ENCODE measurements at places on chromosomes 1 and 21.

- DNase-seq: no peak
Observed at GRCh38 chr21:33080376-33080775, 10.4 kb downstream of the OLIG1 start.

DNA sequence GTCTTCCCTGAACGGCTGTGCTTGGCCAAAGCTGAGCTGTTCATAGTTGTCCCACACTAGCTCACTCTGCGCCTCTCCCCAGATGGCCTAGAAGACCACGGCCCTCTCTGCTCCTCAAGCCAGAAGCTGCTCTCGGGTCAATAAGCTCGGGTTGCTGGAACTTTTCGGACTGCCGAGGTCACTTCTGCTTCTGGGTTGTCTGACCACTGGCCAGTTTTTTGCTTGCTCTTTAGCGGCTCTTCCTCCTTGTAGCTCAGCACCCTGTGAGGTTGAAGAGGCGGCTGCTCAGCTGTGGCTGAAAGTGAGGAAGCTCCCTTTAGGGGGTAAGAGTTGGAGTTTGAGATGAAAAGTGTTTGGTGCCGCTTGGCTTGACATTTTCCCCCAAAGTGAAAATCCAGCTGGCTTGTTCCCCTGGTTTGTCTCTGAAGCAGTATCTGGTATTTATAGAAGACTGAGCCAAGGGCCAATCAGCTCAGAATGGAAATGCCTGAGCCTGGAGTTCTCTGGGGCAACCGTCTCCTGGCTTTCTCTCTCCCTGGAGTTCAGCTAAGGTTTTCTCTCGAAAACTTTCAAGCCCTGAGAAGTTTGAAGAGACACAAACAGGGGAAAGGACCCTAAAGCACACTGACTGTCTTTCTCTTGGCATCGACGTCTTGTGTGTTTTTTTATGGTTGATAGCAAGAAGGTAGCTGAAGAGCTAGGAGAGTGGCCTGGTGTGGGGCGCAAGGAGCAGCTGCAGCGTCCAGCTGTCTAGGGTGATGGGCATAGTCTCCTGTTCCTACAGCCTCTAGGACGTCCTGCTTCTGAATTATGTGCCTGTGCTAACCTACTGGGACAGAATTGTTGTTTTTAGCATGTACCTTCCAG lies 72.0 kb downstream of the SYT6 start:
- DNase-seq: no peak

GRCh38 chr1:32010246-32010645 lies 3.4 kb upstream of the KHDRBS1 start:
- no peak for DNase-seq

- DNase-seq: no peak
Observed at GRCh38 chr1:21586846-21587601, 77.8 kb downstream of the ALPL start.

DNA sequence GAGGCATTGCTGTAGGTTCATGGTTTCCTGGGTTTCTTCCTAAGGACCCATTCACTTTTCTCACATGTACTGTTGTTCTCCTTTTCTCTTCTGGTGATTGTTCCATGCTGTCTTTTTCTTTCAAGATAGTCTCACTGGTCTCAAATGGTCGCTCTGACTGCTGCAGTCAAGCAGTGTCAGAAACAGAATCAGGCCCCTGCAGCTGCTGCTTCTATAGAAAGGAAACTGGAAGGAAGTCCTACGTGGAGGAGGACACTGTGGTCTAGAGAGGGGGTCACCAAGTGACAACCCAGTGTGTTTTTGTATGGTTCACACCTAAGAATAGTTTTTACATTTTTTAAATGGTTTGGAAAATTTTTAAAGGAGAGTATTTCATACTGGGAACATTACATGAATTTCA lies 2.4 kb downstream of the NECAP2 start:
- no peak for DNase-seq

GRCh38 chr1:94265906-94266305 lies 28.5 kb upstream of the ARHGAP29 start:
- no peak for DNase-seq

DNA sequence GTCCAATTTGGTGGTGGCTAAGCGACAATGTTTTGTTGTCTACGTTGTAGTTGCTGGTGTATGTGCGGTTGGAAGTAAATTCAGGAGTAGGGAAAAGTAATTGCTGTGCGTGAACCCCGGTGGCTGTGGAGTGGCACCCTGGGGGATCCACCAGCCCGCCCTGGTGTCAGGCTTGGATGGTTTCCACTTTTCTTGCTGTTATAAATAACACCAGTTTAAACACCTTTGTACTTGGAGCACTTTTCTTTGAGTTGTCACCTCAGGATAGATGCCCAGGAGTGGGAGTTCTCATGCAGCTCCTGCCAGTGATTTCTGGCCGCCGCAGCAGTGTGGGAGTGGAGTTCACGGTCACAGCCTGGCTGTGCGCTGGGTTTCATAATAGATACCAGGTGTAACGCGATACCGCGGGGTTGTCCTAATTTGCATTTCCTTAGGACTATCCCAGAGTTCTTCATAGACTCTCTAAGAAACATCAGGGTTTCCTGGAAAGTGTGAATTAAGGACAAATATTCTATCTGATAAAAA lies 12.8 kb upstream of the TMEM200B start:
- DNase-seq: no peak

- no peak for DNase-seq
Observed at GRCh38 chr1:223142269-223142668, 779 bp downstream of the TLR5 start.

- peak; percentile 80 for DNase-seq
Observed at GRCh38 chr1:89523572-89524368, 859 bp upstream of the LRRC8B start.

- no peak for DNase-seq
Observed at GRCh38 chr1:152071123-152071522, 17.7 kb downstream of the TCHHL1 start.

GRCh38 chr1:159879977-159880376 lies 17.5 kb upstream of the VSIG8 start:
- DNase-seq: no peak

DNA sequence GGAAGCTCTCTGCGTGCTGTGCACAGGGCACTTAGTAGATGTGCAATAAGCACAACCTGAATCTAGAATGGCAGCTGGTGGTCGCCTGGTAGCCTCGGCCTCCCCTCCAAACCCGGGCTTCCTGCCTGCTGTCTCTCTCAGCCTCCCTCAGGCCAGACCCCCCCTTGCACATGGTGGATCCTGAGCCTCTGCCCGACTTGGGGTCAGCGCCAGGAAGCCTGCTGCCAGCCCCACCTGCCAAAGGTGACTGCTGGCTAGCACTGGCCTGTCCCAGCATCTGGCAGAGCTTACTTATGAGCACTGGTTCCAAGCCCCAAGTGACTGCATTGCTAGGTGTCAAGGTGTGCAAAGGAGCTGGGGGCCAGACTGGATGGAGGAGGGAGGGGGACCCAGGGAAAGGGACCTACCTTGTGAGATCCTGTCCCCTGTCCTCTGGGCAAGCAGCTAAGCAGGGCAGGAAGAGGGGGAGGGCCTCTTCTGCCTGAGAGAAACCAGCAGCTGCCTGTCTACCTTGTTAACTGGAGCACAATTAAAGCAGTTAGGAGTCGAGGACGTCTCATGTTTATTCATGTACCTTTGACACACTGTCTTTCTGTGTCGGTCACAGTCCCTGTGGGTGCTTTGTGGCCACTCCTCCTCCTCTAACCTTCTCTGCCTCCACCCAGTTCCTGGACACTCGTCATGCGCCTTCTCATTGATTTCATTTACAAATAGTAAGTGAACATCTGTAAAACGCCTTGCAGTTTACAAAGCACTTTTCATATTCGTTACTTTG lies 100.9 kb downstream of the DDX20 start:
- no peak for DNase-seq

DNA sequence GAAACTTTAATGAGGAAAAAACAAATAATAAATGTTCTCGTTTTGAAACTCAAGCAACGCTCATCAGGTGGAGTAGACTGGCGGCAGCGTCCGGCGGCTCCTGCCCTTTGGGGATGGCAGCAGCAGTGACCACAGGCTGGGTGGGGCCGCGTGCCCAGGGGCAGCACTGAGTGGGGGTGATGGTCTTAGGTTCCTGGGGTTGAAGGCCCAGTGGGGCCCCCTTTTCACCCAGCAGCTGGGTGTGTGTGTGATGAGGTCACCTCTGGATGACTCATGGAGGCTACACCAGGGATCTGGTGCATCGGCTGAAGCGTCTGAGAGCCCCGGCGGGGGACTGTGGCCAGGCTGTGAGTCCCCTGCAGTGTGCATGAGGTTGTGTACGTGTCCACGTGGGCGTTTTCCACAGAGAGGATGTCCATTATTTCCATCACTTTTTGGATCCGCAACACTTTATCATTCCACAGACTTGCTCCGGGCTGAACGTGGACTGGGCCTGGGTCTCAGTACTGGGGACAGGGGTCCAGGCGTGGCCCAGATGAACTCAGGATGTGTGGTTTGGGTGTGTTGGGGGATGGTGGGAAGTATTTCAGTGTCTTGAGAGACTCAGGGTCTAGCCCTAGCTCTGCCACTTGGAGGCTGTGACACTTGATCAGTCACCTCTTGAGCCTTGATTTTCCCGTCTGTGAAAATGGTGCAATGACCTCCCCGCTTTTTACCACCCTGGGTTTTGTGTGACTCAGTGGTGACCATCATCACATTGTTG lies 25.6 kb downstream of the LDLRAP1 start:
- DNase-seq: no peak

GRCh38 chr1:183168308-183168707 lies 17.8 kb upstream of the LAMC2 start:
- no peak for DNase-seq

GRCh38 chr1:181496759-181497158 lies 13.4 kb downstream of the CACNA1E start:
- no peak for DNase-seq

DNA sequence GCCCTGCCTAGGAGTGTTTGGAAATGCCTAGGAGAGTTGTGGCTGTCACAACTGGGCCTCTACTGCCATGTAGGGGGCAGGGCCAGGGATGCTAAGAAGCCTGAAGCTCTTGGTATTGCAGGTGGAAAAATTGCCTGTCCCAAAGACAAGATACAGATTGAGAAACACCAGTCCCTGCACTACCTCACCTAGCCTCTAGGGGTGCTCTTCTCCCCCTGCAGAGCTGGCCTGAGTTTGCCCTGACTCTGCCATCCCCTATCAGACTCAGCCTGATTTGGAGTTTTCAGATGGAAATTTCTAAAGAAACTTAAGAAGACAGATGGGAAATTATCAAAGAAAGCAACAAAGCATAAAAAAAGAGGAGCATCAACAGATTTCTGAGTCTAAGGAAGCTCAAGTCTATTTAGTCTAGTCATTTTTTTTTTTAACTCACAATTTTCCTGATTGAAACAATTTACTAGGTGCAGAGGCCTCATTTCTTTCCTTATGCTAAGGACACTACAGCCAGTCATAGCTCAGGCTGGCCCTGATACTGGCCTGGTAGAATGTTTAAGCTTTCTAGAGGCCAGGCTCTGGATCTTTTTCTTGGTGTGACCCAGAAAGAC lies 61.4 kb upstream of the LRRN2 start:
- peak; percentile 21 for DNase-seq

DNA sequence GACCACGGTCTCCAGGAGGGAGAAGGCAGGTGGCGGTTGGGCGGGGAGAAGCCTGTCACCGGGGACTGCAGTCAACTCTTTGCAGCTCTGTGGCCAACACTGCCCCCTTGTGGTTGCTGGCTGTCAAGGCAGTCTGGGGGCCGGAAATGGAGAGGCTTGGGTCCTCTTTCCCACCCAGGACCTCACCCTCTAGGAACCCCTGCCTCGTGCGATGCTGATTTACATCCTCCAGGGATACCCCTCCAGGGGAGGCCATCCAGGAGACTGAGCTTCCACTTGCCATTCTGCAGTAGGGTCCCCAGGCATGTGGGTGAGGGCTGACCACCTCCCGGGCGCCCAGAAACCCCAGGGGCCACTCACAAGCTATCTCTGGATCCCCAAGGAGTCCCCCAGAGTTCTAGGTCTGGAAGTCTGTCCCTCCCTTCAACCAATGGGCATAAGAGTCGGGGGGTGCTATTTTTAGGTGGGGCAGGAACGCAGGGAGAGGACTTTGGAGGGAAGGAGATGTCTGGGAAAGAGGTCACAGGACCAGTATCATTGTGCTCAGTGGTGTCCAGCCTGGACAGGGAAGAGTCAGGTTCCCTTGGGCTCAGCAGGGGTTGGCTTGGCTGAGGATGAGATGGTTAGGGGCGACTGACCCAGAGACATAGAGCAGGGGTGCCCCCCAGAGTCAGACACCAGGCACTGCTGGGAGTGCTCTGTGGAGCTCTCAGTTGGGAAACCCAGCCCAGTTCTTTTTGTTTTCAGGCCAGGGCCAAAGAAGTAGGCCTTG lies 7.1 kb upstream of the GPR61 start:
- DNase-seq: peak; percentile 80

DNA sequence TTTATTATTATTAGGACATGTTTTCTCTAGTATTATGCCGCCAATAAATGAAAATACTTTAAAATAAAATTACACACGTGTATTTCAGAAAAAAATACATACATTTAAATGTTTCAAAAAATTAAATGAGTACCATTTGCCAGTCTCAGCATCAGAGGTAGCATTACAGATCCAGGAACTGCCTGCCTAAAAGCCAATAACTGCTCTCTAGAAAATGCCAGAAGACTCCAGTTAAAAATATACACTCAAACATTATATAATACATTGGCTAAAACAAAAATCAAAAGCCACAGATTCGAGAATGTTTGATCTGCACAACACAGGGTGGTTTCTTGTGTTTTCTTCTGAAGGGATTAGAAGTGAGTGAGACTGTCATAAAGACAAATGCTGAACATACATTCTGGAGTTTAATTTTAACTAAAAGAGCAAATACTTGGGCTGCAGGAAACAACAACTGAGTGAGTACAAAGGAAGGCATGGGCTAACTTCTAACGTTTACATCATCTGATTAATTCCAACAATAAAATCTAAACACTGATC lies 105.5 kb downstream of the RERE start:
- no peak for DNase-seq

GRCh38 chr1:187275346-187275745 lies 446.6 kb downstream of the PLA2G4A start:
- no peak for DNase-seq

GRCh38 chr1:174764191-174764590 lies 235.6 kb upstream of the CACYBP start:
- no peak for DNase-seq

- no peak for DNase-seq
Observed at GRCh38 chr1:202122639-202123335, at the start of gene GPR37L1. Gene GPR37L1 (plus strand): TSS chr1:202122917. CDS start chr1:202122964, 47 bp downstream.

DNA sequence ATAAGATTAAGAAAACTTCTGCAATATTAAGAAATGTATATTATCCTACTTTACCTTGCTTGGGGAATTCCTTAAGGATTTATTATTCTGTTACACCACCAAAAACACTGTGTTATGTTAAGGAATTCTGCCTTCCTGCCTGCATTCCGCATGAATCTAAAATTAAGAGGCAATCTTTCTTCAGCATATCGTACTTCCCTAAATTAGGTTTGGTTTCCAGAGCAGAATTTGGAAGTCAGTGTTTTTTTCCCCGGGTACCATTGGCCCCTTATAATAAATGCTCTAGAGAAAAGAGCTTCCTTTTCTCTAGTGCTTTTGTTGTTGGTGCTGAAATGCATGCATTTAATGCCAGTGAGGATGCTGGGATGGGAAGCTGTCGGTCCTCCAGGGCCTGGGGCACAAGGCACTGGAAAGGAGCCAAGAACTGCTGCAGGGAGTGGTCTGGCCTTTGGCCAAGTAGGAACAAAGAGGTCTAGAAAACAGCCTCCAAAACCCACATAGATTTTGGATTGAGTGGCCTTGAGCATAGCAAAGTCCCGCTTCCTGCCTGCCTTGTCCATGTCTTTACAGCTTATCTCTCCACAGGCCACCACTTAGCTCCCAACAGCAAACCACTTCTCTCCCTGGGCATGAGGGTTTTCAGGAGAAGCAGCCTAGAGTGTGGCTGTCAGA lies 69.9 kb downstream of the RRAGC start:
- DNase-seq: no peak

- DNase-seq: no peak
Observed at GRCh38 chr21:42937960-42938605, 12.7 kb upstream of the ERVH48-1 start.

- no peak for DNase-seq
Observed at GRCh38 chr1:103937763-103938357, 188.2 kb downstream of the AMY1C start.

Measured in T-helper 1 cell (primary cell).